ENCODE measurements at places on chromosomes 2 and 18.

DNA sequence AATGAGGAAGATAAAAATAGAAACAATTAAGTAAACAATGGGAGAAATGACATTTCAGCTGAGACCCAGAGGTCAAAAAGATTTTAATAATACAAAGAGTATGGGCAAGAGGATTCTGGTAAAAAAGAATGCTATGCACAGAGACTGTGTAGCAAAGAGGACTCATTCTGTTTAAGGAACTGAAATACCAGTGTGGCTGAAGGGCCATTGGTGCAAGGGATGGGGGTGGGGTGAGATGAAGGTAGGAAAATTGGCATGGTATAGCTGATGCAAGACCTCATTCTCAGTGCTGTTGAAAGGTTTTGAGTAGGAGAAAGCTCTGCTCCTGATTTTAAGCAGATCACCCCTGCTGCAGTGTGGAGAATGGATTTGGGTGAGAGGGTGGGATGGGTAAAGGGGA is 10.8 kb downstream of the GALNT1 start:
- no peak for DNase-seq

- DNase-seq, result no peak
These were observed 151.1 kb downstream of the MBP start for GRCh38 chr18:76981396-76981968.

- DNase-seq, result no peak
These were observed 316.3 kb downstream of the CLIP4 start for GRCh38 chr2:29431485-29431884.

GRCh38 chr2:182586426-182586825 is 129.6 kb upstream of the DNAJC10 start:
- no peak for DNase-seq

DNA sequence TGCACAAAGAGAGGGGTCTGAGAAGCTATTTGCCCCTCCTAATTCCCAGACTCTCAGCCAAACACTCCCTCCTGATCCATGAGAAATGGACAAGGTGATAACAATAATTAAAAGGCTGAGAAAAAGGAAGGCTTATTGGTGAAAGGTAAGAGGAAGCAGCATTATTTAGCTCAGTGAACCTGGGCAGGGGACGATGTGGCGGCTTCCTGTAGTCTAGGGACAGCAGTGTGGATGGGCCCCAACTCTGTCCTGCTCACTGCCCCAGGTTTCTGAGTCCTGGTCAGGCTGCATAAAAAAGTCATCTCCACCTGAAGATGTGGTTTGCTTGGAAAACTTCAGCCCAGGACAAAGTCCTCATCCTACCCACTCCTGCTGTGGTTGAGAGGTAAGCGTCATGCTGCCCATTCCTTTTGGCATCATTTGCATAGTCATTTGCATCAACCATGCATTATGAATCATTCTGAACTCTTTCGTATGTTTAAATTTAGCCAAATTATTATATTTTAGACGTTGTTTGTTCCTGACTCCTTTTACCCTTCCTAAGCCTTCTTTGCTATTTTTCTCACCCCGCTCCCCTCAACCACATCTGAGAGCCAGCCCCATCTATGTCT is 126.8 kb downstream of the CLIP4 start:
- no peak for DNase-seq

- no peak for DNase-seq
These were observed 99.5 kb upstream of the MMADHC start for GRCh38 chr2:149687052-149687427.

DNA sequence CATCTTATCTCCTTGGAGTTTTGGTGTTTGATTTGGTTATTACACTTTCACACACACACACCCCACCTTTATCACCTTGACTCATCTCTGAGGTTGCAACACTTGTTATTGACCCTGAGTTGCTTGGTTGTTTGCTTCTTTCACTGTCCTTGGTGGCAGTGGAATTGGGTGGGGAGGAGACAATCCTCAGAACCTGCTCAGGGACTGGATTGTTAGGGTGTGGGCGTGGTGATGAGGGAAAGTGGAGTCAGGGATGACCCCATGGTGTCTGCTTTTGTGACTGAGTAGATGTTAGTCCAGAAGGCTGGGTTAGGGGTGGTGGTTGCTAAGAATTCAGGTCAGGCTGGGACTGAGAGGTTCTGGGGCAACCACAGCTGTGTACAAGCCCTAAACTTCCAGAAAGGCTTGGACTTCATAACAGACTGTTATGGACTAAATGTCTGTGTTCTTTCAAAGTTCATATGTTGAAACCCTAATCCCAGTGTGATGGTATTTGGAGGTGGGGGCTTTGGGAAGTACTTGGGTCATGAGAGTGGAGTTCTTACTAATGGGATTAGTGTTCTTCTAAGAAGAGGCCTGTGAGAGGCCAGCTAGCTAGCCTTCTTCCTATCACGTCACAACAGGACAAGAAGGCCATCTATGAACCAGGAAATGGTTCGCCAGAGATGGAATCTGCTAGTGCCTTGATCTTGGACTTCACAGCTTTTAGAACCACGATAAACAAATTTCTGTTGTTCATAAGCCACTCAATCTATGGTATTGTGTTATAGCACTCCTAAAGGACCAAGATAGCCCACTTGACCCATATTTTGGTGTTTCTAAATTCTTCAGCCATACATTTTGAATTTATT is 3.4 kb upstream of the DIS3L2 start:
- no peak for DNase-seq

DNA sequence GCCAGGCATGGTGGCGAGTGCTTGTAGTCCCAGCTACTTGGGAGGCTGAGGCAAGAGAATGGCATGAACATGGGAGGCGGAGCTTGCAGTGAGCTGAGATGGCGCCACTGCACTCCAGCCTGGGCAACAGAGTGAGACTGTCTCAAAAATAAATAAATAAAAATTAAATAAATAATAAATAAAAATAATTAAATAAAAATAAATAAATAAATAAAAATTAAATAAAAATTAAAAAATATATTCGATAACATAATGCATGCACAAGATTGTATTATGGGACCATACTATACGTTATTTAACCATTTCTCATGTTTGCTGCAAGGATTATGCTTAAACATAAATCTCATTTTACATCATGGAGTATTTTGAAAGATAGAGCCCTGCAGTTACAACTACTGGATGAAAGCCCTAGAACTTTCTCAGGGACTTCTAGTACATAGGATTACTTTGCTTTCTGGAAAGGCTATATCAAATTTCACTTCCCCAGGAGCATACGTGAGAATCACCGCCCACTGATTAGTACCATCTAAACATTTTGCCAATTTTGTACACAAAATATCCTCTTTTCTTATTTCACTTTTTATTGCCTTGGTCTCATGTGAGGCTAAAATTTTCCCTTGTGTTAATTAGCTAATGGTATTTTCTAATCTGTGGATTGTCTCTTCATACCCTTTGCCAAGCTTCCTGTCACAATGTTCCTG is 234.3 kb upstream of the LYPD1 start:
- no peak for DNase-seq

GRCh38 chr18:57353940-57354461 is 1.6 kb downstream of the ST8SIA3 start:
- peak; percentile 42 for DNase-seq

GRCh38 chr18:63273222-63273927 is 46.2 kb downstream of the BCL2 start:
- no peak for DNase-seq

- DNase-seq, result no peak
These were observed 76.2 kb downstream of the MOGAT1 start for GRCh38 chr2:222747526-222748160.

GRCh38 chr2:157838442-157839161 is 37.5 kb downstream of the ACVR1 start:
- peak; percentile 20 for DNase-seq

DNA sequence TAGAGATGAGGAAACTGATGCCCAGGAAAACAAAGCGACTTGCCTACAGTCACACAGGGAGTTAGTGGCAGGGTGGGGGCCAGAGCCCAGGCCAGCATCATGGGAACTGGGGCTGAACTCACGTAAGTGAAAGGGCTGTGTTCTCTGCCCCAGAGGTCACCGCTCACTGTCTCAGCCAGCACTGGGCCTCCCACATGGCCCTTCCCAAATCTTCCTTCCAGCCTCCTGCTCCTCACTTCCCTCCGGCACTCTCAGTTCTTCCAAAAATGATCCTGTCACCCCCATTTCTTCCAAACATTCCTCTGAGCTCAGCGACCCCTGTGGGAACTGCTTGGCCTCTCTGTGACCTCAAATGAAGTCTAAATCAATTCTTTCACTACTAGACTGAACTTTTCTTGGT is 90.5 kb upstream of the TMEM247 start:
- no peak for DNase-seq

DNA sequence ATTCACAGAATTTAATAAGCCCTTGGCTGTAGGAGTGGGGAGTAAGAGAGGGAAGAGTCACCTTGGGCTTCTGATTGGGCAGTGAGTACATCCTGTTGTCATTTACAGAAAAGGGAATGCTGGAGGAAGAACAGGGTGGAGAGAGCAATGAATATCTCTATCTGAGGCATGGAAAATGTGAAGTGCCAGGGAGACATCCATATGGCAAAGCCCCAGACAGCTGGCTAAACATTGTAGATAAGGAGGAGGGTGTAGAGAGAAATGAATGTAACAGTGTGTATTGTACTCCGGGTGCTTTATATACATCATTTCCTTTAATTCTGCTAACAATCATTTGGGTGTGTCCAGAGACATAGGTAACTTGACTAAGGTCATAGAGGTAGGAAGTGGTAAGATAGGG is 103.5 kb downstream of the UPP2 start:
- DNase-seq, result no peak

- DNase-seq, result no peak
These were observed 140.2 kb downstream of the MTCL1 start for GRCh38 chr18:8845506-8845905.

GRCh38 chr2:181036848-181037603 is 56.6 kb downstream of the UBE2E3 start:
- DNase-seq, result no peak

- DNase-seq, result no peak
These were observed 155.9 kb upstream of the MAP3K20 start for GRCh38 chr2:172919732-172920131.

DNA sequence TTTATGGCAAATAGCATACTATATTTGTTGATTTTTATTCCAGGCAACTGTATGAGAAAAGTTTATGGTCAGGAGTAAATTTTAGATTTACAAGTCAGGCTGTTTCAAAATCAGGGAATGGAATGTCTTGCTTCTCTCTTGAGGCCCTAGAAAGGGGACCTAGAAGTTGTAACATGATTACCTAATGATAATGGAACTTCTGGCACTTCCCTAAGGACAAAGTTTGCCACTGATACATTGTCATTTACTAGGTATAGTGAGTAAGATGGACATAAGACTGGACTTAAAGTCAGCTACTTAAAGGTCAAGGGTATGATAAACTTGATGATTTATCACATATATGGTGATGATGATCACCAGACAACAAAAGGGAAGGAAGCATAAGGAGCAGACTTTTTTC is 103.3 kb upstream of the VRK2 start:
- no peak for DNase-seq

DNA sequence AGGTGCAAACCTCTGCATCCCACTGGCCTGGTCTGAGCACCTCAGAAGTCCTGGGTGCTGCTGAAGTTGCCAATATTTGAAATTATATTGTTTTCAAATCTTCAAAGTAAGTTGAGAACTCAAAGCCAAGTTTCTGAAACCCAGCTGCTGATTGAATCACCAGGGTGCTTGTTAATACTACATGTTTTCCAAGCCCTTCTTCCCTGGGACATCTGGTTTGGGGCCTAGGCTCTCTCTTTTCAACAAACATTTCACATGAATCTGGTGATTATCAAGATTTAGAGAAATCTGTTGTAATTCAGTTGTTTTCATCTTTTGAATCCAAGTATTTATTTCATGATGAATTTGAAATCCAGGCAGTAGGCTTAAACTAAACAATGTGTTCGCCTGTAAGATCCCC is 24.4 kb downstream of the MLPH start:
- no peak for DNase-seq

- DNase-seq, result no peak
These were observed 679.6 kb downstream of the MBD2 start for GRCh38 chr18:53544917-53545316.

DNA sequence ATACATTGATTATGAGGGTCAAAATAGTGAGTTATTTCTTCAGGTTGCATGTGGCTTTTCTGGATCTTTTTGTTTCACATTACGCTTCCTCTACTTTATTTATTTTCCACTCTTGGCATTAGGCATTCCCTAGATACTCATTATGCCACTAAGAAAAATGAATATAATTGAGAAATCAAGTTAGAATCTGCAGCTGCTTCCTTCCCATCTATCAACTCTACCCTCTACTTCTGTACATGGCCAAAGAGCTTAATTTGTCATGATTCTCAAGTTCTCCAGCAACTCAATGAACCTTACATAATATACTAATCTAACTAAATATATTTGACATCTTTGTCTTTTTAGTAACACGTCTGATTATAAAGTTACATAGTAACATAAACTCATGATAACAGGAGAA is 598.1 kb upstream of the LRRTM4 start:
- no peak for DNase-seq

GRCh38 chr2:106789185-106789584 is 96.8 kb downstream of the ST6GAL2 start:
- DNase-seq, result no peak

DNA sequence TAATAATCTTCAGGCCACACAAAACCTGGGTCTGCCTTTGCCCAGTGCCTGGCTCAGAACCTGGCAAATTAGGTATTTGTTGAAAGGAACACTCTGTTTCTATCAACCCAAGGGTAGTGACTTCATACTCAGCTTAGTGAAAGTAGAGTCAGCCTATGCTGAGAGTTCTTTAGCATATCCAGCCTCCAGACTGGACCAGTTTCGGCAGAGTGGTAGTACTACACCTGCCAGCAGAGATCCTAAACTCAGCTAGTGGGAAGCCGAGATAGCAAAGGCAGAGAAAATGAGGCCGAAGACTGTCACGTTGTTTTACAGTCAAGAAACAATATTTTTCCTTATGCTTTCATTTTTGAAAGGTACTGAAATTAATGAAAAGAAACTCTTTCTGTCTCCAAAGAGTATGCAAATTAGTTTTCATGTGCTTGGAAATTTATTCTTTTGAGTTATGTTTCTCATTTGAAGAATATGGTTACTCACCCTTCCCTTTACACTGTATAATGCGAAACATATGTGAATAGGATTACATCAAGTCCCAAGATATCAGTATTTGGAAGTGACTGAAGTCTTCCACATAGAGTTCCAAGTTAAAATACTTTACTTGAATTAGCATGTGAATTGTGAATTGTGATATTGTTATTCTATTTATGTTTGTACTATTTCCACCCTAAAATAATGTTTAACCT is 52.2 kb upstream of the UGP2 start:
- no peak for DNase-seq

GRCh38 chr2:204110751-204111516 is 174.4 kb downstream of the ICOS start:
- no peak for DNase-seq

DNA sequence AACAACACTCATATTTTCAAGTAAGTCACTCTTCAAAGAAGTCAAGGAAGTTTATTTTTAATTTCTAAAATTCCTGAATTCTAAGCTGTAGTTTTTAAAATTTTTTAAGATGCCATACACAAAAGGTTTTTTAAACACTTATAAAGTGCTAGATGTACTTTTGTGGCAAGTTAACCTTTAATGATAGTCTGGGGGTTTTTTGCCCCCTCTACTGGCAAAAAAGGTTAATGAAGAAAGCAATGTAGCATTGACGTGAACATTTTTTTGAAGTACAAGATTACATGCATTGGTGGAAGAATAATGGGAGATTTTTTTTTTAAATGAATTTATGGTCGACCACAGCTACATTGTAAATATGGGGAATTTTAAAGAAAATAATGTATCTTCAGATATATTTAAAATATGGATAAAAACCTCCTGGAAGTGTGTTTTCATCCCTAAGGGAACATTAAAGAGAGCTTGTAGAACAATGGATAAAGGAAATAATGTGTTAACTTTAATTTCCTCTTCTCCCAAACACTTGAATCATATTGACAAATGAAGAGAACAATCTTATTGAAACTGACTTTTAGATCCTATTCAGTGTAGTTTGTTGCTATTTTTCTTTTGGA is 12.6 kb downstream of the ITPRID2 start:
- DNase-seq, result no peak

Measured in left renal pelvis (tissue), 4 donors.